ENCODE measurements at places on chromosomes 3 and 15. TPM values are rescaled to one million over a fixed set of nuclear protein-coding genes. Genes with fewer than 3 reads are reported as not detected.

DNA sequence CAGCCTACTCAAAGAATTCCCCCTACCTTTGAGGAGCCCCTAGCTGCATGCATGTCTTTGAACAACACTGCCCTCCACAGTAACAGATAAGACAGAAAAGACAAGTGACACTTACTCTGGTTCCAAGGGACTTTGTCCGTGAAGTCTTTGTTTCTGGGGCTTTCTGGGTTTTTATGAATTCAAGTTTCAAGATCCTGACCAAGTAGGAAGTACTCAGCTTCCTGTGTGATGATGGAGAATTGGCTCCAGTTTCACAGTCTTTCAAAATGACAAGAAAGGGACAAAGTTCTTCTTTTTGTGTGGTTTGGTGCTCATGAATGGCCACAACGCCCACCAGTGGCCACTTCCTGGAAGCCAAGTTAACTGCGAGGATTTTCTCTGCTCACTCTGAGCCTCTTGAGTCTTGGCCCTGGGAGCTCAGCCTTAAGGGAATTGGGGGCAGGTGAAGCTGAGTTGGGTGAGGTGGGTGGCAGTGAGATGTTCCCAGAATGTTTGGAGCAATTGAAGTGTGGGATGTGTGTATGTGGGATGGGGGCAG is at the start of gene CCR1:
TSS of gene CCR1 (minus strand) at position 147 of the 538 bp plus-strand sequence. CDS start 4,000 bp downstream, outside the sequence.
- peak; percentile 46 for DNase-seq

DNA sequence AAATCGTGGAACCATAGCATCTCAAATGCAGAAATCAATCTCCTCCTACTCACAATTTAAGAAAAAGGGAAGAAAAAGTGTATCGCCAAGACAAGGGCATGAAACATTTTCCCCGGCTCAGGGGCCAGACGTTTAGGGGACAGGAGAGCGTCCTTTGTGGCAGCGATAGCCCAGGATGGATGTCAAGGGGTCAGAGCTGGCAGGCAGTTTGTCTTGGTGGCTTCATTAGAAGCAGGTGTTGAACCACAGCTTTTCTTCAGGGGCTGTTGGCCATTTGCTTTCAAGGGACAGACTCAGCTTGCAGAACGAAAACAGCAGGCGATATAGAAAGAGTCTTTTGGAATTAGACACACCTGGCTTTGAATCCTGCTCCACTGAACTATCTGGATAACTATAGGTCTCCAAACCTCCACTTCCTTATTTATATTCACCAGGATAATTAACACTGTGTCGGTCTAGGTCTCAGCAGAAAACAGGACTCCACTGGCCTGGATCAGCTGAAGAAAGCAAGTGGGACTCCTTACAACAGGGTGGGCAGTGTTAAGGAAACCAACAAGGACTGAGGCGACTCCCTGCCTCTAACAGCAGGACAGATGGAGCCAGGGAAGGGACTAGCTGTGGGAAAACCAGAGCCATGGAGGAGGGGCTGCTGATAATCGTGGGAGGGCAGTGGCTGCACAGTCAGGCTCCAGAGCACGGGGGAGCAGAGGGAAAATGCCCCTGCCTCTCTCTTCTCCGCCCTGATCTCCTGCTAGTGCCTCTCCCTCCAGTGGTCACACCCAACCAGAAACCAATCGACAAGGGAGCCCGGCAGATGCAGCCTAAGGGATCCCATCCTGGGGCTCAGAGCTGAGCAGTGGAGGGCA is 123.6 kb downstream of the LIPC start:
- no peak for DNase-seq

- peak; percentile 65 for DNase-seq
Measured at GRCh38 chr3:58161435-58162398, 49.1 kb downstream of the DNASE1L3 start.

GRCh38 chr15:87031540-87032230 is 952.0 kb downstream of the AGBL1 start:
- DNase-seq = no peak

The ACTC1 gene
- 40.5 TPM for total RNA-seq

The TTLL13 gene
- total RNA-seq = 0.32 TPM

The TGM4 gene
- not detected for total RNA-seq

The CAMKV gene
- 0.09 TPM for total RNA-seq

All from mucosa of gallbladder (tissue), 1 donor.